NCI-H1930 (cell line): ENCODE measurements at places on chromosomes 3 and 15.

GRCh38 chr3:10937141-10937825, 55.3 kb upstream of the SLC6A1 start:
- no peak for DNase-seq

DNA sequence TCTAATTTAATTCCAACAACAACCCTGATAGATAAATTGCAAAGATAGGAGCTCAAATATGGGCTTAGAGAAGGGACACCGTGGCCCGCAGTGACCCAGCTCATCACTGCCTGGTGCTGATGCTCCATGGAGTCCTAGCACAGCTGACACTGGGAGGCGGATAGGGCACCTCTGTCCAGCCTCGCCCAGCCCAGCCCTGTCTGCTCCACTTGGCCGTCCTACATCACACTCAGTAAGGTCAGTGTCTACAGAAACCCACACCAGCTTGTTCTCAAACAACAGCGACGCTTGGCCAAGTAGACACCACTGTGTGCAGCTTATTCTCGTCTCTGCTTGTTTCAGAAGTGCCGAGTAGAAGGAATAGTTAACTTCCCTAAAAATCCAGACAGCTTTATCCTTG, 33.9 kb downstream of the GABRB3 start:
- DNase-seq, result no peak

GRCh38 chr15:64006642-64007041, 39.6 kb downstream of the DAPK2 start:
- no peak for DNase-seq

- no peak for DNase-seq
These were observed 43.0 kb upstream of the SH3GL3 start for GRCh38 chr15:83404121-83404520.

DNA sequence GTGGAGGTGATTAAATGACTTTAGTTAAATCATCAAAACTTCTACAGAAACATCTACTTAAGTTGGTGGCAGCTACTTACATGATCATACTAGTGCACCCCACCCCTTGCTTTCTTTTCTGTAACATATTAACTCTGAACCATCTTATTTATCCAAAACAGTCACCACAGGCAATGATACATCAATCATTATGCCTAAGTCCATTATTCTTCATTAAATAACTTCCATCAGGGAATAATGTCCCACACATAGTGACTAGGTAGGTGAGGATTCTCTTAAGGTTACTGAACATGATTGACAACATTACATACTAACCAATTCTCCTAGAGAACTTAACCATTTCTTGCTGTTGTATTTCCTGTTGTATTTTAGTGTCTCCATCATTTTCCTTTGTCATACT, 210.2 kb downstream of the NR1D2 start:
- DNase-seq, result no peak

GRCh38 chr3:129016356-129016719, 15.2 kb downstream of the EFCC1 start:
- no peak for DNase-seq

DNA sequence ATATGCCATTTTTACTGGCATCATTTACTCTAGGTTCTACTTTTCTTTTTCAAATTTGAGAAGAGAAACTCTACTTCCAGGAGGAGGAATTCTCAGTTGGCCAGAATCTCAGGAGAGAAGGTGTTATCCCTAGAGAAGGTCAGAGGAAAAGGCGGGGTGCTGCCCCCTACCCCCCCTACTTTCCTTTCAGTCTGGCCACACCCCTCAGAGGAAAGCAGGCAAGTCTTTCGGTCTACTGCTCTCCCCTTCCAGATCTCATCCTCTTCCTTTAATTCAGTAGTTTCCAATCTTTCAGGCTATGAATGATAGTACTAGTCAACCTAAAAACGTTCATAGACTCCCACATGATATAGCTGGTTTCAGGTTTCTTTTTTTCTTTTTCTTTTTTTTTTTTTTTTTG, 366.5 kb upstream of the TBL1XR1 start:
- no peak for DNase-seq

- DNase-seq, result no peak
These were observed 278.1 kb upstream of the P2RY1 start for GRCh38 chr3:152556731-152557254.

DNA sequence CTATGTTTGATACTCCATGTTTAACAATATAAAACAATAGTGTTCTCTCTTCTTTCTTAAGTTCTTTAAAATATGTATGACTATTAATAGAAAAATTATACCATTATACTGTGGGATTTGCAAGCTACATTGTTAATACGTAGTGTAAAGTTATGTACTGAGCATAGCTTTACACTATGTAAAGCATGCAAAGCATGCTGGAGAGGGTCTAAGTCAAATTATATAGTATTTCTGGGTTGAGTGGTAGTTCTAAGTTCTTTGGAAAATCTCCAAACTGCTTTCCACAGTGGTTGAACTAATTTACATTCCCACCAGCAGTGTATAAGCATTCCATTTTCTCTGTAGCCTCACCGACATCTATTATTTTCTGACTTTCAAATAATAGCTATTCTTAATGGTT, 253.0 kb downstream of the RAP2B start:
- no peak for DNase-seq

DNA sequence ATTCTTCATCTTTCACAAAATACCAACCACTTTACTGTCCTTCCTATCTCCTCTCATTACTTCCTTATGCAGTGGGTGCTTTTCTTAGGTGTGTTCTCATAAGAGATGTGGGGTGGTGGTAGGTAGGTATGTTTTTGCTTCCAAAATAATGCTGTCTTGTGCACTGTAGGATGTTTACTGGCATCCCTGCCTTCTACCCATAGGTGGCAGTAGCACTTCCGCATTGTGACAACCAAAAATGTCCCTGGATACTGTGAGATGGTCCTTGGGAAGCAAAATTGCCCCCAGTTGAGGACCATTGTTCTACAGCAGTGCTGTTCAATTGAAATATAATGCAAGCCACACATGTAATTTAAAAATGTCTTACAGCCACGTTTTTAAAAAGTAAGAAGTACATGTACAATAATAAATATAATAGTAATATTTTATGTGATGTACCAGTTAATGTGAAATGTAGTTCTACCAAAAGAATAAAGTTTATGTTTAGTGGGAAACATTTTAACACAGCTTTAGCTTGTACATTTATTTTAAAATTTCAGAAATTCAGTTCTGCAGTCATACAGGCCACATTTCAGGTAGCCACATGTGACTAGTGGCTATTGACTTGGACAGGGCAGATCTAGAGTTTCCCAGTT, 75.2 kb downstream of the NEO1 start:
- DNase-seq, result no peak

- DNase-seq, result no peak
These were observed 240.4 kb upstream of the TBL1XR1 start for GRCh38 chr3:177437513-177438337.

DNA sequence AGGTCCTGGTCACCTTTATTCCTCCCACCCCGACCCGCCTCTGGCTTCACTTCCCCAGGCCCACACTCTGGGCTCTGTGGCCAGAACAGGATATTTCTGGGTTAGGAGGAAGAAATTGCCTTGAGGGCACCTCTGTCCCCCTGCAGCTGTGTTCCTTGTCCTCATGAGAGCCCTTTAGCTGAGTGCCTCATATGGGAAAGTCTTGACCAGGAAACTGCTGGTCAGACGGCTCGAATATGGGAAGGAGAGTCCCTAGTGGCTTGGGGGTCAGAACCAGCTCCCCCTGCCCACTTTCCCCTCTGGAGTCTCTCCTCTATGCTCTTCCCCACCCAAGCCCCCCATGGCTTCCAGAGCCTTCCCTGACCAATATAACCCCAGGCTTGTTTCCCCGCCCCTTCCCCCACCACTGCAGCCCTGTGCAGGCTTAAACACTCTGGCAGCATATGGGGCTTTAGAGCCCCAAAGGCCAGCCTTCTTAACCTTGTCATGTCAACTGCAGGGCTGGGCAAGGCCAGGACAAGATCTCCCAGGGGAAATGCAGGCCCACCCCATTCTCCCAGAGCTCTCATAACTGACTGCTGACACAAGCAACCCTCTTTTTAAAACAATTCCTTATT, 36.4 kb downstream of the SEC22C start:
- no peak for DNase-seq

DNA sequence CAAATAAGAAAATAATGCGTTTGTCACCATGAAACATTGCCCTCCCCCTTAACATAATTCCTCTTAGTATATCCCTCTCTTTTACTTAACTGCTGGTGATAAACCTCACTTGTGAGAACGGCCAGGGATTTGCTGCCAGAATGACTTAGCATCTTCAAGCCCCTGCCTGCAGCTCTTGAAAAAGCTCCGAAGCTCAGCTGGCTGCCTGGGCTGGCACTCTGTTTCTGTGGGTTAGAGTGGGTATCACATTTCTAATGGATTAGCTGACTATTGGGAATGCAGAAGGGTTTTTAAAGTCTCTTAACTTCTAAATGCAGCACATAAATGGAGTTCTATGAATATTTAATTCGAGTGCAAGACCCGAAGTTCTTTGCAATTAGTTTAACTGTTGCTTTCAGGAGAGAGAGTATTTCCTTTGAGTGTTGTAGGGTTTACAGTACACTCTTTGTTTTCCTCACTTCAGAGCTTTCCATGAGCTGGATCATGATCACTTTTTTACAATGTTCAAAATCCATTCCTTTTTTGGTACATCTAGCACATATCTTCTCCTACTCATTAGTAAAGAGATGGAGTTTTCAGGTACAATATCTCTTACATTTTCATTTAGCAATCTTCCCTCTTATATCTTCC, 124.7 kb upstream of the RBMS3 start:
- DNase-seq, result no peak

DNA sequence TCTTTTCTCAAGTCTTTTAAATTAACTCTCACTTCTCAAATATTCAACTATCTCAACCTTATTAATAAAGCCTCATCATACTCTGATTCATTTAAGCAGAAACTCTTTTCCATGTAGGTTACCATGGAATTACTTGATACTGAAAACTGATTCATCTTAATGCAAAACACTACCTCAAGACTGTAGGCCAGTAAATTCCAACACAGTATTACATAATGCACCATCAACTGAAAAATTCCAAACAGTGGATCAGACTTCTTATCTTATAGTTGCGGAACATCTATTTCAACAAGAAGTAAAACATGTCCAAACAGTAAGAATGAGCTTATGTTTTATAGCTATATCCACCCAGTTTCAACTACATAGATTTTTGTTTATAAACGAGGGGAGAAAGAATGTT, 124.5 kb downstream of the PEAK1 start:
- no peak for DNase-seq

GRCh38 chr15:56254265-56254664, 10.6 kb upstream of the RFX7 start:
- DNase-seq, result no peak

DNA sequence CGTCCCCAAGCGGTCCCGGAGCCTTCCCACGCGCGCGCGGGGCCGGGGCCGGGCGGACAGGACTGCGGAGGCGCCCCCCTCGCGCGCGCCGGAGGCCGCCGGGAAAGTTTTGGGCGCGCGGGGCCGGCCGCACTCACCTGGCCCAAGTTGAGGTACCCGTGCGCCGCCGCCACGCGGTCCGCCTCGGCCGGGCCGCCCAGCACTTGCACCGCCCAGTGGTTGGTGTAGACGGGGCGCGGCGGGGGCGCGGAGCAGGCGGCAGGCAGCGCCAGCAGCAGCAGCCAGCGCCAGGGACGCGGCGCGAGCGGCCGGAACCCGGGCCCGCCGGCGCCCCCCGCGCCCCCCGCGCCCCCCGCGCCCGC, 289 bp downstream of the PCSK6 start:
- no peak for DNase-seq

DNA sequence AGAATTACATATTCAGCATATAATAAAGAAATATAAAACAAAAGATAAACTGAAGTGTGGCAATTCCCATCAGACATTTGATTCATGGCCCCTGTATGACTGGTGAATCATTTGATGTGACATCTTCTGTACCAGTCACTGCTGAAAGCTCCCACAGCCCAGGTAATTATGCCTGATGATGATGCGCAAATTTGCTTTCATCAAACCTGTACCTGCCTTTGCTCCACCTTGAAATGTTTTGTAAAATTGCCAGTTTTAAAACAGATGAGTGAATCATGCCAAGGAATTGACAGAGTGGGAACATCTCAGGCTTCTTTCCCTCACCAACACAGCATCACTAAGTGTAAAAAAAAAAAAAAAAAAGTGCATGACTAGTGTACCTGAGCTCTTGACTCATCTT, 66.5 kb upstream of the EIF1B start:
- no peak for DNase-seq

GRCh38 chr15:55685286-55685685, 57.7 kb downstream of the PRTG start:
- DNase-seq, result no peak

DNA sequence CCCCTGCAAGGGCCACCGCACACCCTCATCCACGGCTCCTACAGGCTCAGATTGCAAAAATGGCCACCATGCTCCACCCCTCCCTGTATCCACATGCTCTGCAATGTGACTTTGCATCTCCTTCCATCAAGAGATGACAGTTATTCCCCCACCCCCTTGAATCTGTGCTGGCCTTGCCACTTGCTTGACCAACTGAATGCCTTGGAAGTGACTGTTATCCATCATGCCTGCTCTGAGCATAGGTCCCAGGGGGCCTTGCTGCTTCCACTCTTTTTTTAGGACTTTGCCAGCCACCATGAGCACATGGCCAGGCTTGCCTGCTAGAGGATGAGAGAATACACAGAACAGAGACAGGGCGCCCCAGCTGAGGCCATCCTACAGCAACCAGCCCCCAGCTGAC, 13.6 kb downstream of the HAPLN3 start:
- DNase-seq, result no peak

DNA sequence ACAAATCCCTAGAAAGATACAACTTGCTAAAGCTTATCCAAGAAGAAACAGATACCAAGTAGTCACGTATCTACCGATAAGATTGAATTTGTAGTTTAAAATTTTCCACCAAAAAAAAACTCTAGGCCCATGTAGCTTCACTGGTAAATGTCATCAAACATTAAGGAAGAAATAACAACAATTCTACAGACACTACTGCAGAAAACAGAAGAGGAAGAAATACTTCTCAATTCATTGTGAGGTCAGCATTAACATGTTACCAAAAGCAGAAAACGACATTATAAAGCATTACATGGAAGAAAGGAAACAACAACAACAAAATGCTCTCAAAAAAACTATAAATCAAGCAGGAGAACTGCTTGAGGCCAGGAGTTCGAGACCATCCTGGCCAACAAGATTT, 27.5 kb upstream of the TM4SF19 start:
- DNase-seq, result no peak

- DNase-seq, result no peak
These were observed 20.2 kb downstream of the RYR3 start for GRCh38 chr15:33330931-33331330.

GRCh38 chr3:73086071-73086494, 24.6 kb downstream of the EBLN2 start:
- peak; percentile 15 for DNase-seq

- DNase-seq, result no peak
These were observed 364 bp upstream of the CADPS start for GRCh38 chr3:62875558-62876002.

GRCh38 chr3:103787879-103788278, 1353.1 kb downstream of the ZPLD1 start:
- DNase-seq, result no peak

DNA sequence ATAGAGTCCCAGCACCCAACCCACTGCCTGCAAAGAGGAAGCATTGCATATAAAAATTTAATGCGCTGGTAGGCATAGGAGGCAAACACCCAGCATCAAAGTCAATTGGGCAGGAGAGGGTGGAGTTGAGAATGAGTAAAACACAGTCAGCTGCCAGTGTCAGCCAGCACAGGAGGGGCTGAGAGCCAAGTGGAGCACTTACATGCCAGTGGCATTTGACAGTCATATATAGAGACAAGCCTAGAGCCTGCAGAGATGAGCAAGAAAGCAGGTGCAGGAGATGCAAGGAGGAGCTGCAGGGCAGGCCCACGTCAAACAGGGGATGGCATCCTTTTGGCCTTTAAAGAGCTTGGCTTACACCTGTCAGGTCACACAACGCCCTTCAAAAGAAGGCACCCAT, 27.6 kb upstream of the ZFAND6 start:
- no peak for DNase-seq
